Renal cortical epithelial cell (primary cell): ENCODE measurements at places on chromosomes 6 and 20.

DNA sequence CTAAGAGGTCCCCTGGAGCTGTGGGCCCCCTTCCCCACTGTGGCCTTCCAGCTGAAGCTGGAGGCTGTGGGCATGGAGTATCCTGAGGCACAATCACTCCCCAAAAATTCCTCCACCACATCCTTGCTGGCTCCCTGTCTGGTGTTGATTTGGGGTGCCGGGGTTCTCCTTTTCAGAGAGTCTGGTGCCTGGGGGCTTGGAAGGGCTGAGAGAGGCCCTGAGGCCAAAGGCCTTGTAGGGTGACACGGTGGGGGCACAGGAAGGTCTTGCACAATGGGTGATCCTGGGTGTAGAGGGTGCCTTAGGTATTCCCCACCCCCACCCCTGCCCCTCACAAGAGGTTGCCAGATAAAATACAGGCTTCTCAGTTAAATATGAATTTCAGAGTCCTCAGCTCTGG is 33.2 kb upstream of the VEGFA start:
- no peak for DNase-seq

- no peak for DNase-seq
Observed at GRCh38 chr20:5969348-5969935, 19.0 kb downstream of the MCM8 start.

GRCh38 chr20:40540166-40540565 is 148.9 kb downstream of the MAFB start:
- no peak for DNase-seq

DNA sequence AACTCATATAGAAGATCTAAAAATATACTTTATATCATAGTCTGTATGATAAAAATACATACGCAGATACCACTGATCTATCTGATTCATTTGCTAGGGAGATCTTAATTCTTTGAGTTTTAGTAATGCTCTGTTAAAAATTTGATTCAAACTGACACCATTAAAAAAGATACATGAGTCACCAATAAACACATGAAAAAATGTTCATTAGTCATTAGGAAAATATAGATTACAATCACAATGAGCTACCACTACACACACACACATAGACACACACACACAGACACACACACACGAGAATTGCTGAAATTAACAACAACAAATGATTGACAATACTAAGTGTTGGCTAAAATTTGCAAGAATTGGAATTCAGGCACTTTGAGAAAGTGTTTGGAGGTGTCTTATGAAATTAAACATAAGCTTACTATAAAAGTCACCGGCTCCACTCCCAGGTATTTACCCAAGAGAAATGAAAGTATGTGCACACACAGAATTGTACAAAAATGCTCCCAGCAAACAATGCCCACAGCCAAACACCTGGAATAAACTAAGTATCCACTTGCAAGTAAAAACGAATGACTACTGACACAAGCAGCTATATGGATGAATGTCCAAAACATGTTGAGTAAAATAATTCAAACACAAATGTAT is 117.7 kb upstream of the GGTLC1 start:
- DNase-seq, result peak; percentile 2

DNA sequence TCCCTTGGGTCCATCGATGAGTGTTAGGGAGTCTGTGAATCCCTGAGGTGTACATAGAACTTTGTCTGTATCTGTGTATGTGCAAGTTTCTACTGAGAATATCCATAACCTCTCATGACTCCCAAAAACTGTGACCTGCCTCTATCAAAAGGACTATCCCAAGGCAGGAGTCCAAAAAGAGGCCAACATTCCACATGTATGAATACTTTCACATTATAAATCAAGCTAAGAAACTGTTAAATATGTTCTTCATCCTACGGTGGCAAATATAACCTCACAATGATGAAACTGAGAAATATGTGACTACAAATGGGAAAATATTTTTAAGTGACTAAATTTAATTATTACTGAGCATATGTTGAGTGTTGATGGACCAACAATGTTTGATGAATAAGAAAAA is 16.1 kb upstream of the STX11 start:
- DNase-seq, result no peak

- no peak for DNase-seq
Observed at GRCh38 chr6:131400779-131401496, 172.1 kb upstream of the ARG1 start.

DNA sequence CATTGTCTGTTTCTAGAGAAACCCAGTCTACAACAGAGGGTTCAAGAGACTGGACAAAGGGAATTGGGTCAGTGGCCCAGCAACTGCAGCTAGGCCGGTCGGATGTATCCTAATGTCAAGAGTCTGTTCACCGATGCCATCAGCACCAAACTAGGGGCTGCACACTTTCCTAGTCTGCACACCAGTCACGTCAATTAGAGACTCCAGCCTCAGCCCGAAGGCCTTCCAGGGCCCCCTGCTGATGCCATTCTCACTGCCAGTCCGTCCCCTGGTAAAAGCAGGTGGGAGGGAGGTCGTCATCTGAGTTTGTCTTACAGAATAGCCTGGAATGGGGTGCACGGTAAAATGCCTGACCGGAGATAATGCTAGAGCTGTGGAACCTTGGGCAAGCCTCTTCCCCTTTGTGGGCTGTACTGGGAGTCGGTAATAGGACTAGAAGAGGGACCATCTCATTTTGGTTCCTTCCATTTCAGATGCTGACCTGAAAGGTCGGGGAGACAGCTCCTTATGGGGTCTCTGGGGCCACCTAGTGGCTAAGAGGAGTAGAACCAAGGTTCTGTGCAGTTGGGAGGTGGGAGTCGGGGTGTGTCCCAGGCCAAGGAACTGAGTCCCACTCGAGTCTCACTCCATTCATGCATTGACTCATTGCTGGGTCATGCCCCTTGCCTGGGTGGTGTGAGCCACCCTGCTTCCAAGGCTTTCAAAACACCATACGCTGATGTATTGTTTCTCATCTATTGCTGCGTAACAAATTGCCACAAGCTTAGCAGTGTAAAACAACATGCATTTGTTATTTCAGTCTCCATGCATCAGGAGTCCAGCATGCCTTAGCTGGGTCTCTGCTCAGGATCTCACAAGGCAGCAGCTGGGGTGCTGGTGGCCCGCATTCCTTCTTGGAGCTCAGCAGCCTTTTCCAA is 5.1 kb downstream of the SOX12 start:
- peak; percentile 54 for DNase-seq

- DNase-seq, result no peak
Observed at GRCh38 chr6:106564476-106564875, 64.8 kb downstream of the RTN4IP1 start.

GRCh38 chr6:5025911-5026819 is 22.3 kb upstream of the RPP40 start:
- peak; percentile 16 for DNase-seq

- DNase-seq, result no peak
Observed at GRCh38 chr6:42545226-42545773, 18.5 kb upstream of the UBR2 start.

DNA sequence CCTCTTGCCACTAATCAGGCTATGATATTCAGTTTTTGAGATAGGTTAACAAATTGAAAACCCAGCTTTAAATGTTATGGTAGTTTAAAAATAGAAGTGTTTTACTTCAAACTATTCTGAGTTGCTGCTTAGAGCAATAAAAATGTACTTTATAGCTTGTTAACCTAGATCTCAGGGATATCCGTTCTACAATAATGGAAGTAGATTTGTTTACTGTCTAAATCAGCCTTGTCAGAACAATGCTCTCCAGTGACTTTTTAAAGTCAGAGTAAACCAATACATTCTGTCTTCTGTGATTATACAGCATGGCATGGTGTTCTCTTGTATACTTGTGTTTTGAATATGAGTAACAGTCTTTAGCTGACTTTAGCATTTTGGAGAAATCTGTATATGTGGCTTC is 161.5 kb downstream of the PACRG start:
- DNase-seq, result no peak

GRCh38 chr6:28985462-28986164 is 19.5 kb downstream of the ZNF311 start:
- peak; percentile 98 for DNase-seq

DNA sequence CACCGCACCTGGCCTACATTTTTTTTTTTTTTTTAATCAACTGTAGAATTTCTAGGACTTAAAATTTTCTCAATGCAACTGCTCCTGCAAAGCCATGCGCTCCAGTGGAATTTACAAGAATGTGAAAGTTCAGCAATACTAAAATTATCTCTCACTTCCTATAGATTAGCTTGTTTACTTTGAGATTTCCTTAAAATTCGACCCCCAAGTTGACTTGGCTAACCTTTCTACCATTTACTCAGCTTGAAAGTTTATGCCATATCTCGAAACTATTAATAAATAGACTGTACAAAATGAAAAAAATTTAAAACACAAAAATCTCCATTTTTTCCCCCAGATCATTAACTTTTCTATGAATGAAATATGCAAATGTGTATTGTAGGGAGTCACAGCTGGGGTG is 64.3 kb downstream of the ZBTB2 start:
- DNase-seq, result no peak

DNA sequence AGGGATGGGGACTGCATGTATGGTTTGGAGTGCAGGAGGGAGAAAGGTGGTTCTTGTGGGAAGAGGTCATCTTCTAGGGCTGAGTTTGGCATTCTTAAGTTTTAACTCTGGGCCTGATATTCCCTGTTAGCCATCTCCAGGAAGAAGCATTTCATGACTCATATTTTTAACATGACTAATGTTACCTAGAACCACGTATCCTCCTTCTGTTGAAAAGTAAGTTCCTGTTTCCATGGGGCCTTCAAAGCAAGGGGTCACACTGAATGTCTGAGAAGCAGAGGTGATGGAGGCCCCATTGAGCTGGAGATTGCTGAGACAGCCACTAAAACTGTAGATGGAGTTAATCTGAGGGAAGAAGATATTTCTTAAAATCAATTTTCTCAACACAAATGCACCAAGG is 30.2 kb downstream of the FAM229B start:
- DNase-seq, result peak; percentile 72

- DNase-seq, result peak; percentile 97
Observed at GRCh38 chr6:116557893-116558292, 4.3 kb downstream of the CALHM4 start.

DNA sequence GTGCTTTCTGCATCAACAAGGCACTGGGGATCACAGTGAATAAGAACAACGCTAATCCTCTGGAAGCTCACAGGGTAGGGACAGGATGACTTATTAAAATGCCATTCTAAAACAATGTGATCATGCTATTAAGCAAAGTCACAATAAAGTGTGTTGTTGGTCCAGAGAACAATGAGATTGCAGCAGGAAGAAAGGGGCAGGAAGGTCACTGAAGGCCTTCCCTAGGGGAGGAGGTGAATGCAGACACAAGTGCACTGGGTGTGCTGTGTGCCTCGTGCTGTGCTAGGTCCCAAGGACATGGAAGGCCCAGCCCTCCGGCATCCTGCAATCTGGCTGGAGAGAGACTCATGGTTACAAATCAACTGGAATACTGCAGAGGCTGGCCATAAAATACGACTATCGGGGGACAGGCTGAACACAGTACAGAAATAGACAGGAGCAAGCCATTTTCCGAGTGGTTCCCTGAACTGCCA is 55.7 kb downstream of the LYRM4 start:
- peak; percentile 68 for DNase-seq

DNA sequence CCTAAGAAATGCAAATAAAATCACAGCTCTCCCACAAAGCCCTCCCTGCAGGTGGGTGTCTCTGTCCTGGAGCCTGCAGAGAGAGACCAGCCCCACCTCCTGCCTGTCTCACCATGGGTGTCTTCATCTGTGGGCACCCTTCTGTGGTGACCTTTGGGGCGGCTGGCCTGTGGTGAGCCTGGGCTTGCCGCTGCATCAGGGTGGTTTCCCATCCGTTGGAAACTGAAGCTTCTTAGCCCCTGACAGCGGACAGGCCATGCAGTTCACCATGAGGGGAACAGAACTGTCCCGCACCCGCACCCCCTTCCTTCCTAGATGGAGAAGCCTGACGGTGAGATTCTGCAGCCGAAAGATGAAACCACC is 42.3 kb upstream of the FRMD1 start:
- DNase-seq, result no peak

DNA sequence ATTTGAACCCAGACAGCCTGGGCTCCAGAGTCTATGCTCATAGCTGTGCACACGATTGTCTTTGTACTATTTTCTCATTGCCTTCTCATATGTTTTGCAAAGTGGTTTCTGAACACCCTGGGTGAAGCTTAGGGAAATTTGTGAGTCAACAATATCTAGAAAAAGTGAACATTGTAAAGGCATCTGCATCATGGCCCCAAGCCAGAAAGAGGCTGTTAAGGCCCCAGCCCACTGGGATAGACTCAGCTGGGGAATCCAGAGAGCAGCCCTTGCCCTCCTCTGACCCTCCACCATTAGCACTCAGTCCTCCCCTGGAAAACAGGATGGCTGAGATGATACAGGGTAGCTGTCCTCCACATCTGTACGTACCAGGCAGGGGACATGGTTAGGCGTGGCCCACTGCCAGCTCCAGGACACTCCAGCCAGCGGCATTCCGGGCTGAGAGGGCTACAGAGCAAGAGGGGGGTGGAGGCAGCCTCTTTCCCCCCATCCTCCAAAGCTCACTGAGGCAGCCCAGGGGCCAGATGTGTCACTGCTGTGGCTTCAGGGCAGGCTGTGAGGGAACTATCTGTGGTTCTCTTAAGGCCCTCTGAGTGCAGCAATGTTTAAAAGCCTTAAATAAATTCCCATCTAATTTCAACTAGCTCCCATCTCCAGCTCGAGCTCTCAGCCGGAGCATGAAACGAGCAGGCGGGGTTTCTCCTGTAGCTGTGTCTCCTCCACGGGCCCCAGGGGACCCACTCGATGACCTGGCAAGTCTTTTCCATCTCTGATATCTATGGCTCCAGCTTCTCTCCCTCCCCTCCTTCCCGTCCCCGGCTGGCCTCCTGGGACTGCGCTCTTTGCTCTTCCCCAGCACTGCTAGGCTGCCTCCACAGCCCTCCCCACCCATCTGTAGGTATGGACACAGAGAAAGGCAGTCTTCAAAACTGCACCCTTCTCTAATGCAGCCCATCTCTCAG is 209.4 kb upstream of the LRFN2 start:
- DNase-seq, result no peak

GRCh38 chr20:39944861-39945260 is 744.2 kb downstream of the MAFB start:
- DNase-seq, result no peak

- no peak for DNase-seq
Observed at GRCh38 chr20:51340451-51340840, 202.1 kb downstream of the NFATC2 start.

GRCh38 chr6:128659878-128660622 is 139.7 kb upstream of the PTPRK start:
- DNase-seq, result no peak

DNA sequence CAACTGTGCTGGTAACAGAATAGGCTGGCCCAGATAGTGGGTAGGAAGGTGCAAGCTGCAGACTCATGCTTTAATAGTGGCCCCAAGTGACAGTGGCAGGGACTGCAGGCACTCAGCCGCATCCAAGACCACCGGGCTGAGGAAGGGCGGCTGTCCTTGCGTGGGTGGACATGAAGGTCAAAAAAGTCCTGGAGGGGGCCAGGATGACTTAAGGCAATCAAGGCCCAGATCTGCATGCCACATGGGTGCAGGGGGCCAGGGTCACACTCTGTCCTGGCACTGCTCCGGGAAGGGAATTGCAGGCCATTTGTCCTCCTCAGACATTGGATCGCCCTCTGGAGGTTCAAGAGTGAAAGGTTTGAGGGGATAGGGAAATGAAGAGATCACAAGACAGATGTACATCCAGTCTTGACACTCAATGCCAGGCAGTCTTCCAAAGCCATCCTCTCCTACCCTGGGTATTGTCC is 10.4 kb upstream of the VNN2 start:
- DNase-seq, result peak; percentile 53

- DNase-seq, result peak; percentile 74
Observed at GRCh38 chr6:37130704-37131103, 39.2 kb upstream of the PIM1 start.

GRCh38 chr20:2761885-2762284 is 38.5 kb downstream of the CPXM1 start:
- no peak for DNase-seq

- no peak for DNase-seq
Observed at GRCh38 chr6:63785006-63785405, 149.4 kb downstream of the PHF3 start.

- DNase-seq, result peak; percentile 89
Observed at GRCh38 chr6:161476711-161477110, 202.8 kb upstream of the AGPAT4 start.
